NCI-H526 treated with DMSO at 0.1 percent for 48 hours (cell line): ENCODE measurements at places on chromosomes 7 and 10.

DNA sequence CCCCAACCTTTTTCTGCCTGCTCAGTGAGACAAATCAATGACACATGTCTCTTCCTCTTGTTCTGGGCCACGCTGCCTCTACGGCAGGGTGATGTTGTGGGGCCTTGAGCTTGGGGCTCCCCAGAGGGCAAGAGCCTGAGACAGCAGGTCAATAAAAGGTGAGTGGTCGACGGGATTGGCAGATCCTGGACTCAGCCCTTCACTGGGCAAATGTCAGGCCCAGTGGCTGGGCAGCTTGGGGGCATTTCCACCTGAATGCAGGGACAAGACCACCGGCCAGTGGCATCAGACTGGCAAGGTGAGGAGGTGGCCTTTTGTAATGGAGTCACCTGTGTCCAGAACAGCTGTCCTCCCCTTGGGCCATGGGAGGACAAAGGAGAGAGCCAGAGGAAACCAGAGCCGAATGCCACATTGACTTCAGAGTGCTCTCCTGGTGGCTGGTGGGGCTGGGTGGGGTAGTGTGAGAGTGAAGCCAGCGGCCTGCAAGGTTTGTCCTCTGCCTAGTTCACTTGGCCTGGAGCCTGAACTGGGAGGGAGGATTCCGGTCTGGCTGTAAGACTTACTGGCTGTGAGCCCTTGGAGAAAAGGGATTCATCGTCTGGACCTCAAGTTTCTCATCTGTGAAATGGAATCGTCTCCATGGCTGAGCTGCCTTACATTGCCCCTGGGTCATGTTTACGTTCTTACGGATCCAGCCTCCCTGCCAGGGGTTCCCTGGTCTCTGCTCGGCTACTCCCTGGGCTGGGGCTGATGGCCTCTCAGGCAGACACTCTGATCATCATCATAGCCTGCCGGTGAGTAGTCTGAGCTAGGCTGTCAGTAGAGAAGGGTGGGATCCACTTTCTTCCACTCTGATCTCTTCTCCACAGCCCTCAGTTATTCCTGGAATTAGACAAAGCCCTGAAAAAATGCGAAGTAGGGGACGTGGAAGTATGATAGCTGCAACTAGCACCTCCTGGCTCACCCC, 25.4 kb upstream of the CRHR2 start:
- DNase-seq: no peak

GRCh38 chr7:19772841-19773760, at the start of gene TMEM196:
Gene TMEM196 (minus strand): TSS chr7:19773617. CDS start chr7:19772696, 921 bp downstream.
- DNase-seq: no peak

GRCh38 chr10:78210548-78210947, 176.9 kb downstream of the RPS24 start:
- no peak for DNase-seq

DNA sequence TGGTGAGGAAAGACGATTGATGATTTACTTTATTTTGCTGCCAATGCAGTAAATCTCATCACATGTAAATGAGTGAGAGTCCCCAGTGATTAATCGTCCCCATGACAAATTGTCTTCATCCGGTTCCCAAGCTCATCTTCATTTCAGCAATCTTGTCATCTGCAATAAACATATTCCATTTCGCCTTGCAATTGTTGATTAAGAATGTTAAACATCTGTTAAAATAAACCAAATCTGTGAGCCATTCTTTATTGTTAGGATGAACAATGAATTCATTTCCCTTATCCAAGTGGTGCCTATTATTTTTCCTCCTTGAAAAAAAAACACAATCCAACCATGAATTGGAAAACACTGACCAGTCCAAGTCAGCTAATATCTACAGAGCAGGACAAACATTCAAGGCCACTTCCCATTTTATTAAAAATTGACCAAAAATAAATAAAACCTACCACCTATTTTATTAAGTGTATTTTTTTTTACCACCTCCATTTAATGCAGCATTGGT, 36.5 kb downstream of the NPS start:
- DNase-seq: no peak

DNA sequence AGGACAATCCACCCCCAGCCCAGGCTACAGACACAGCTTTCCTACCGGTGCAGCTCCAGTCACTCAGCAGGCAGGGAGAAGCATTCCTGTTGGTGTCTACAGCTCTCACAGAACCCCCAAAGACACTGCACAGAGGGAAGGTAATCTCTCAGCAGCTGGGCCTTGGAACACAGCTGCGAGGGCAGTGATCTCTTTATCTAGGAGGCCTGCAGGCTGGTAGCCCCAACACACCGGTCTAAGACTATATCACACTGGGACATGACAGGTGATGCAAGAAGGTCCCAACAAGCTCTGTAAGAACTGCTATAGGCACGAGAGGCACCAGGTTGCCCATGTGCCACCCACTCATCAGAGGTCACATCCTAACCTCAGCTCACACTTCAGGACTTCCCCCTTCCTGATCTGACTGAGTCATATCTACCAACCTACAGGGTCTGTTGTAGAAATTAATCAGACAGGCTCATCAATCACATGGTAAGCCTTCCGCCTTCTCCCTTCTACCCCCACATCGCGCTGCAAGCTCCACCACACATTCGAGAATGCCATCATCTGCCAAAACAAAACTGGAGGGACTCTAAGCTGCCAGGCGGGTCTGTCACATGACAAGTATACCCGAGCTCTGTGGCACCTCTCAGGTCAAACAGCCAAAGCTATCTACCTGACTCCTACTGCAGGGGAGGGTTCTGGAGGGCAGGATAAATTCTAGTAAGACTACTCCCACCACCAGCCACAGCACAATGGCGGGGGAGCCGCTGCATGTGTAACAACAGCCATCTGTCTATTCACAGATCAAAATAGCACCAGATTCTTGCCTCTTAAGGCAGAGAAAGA, 26.1 kb downstream of the FAM53B start:
- no peak for DNase-seq
